ENCODE measurements at places on chromosomes 13 and 19.

- DNase-seq: peak; percentile 90
Measured at GRCh38 chr13:53250272-53250875, 221.8 kb downstream of the OLFM4 start.

- peak; percentile 81 for DNase-seq
Measured at GRCh38 chr19:17424743-17425365, 5.0 kb downstream of the MVB12A start.

GRCh38 chr13:59488436-59488835, 675.3 kb downstream of the DIAPH3 start:
- no peak for DNase-seq

DNA sequence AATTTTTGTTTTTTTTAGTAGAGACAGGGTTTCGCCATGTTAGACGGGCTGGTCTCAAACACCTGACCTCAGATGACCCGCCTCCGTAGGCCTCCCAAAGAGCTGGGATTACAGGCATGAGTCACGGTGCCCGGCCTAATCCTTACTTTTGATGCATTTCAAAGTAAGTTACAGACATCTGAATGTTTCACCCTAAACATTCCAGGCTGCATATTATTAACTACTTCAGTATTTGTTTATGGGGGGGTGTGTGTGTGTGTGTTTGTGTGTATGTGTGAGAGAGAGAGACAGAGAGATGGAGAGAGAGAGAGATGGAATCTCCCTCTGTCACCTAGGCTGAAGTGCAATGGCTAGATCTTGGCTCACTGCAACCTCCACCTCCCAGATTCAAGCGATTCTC, 13.1 kb downstream of the SULT2B1 start:
- peak; percentile 74 for DNase-seq

GRCh38 chr13:50126993-50127725, 111.9 kb downstream of the KCNRG start:
- peak; percentile 72 for DNase-seq

DNA sequence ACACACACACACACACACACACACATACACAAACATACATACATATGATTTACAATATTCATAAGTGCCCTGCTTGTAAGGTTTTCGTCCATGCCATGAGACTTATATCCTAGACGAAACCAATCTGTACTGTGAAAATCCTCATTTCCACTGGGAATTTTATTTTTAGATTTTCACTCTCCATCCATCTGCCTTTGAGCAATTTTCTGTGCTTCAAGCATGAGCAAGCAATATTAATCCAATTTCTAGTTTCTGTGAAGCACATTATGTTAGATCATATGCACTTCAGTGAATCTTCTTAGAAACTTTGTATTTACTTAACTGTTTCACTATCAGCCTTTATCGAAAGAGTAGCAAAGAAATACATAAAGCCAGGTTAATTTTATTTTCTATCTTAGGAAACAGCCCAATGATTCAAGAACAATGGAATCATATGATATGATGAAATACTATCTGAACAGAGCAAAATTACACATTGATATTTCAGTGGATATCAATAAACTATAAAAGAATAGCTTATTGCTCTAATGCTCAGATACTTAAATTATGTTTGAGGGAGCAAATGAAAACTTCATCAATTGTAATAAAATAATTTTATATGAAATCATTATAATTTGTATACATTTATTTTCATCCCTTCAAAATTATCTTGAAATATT, 1100.7 kb upstream of the MIR17HG start:
- no peak for DNase-seq

GRCh38 chr13:100387416-100387815, 201.2 kb downstream of the GGACT start:
- no peak for DNase-seq

DNA sequence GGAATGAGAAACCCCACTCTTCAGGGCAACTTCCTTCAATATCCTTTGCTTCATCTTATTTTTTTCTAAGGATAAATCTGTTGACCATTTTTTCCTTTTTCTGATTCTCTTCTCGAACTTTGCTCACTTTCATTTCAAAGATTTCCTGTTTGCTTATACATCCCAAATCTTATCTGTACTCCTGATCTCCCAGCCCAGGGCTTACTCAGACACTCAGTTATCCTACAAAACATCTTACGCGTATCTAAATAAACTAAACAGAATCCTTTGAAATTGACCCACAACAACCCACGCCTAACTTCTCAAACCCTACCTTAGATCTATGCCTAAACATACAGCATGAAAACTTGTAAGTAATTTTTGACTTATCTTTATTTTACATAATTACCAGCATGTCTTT, 179.2 kb downstream of the ABCC4 start:
- DNase-seq: no peak

GRCh38 chr19:10922638-10923014, 5.8 kb downstream of the YIPF2 start:
- no peak for DNase-seq

- DNase-seq: no peak
Measured at GRCh38 chr13:73138276-73138637, 79.5 kb downstream of the KLF5 start.

DNA sequence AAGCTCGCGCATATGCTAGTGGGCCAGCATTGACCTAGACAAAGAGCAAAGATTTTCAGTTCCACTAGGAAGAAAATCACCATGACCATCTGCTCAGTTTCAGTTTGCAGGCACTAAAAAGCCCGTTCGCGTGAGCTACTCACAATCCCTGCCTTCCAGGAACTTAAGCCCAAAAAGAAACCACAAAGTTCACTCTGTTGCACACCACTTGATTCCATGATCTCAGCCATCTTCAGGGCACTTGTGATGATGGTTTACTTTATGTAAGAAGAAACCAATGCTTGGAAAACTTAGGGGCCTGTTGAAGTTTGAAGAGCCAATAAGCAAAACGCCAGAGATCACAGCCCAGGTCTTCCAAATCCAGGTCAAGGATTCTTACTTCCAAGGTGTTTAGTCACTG, 45.0 kb upstream of the SLC15A1 start:
- DNase-seq: no peak

DNA sequence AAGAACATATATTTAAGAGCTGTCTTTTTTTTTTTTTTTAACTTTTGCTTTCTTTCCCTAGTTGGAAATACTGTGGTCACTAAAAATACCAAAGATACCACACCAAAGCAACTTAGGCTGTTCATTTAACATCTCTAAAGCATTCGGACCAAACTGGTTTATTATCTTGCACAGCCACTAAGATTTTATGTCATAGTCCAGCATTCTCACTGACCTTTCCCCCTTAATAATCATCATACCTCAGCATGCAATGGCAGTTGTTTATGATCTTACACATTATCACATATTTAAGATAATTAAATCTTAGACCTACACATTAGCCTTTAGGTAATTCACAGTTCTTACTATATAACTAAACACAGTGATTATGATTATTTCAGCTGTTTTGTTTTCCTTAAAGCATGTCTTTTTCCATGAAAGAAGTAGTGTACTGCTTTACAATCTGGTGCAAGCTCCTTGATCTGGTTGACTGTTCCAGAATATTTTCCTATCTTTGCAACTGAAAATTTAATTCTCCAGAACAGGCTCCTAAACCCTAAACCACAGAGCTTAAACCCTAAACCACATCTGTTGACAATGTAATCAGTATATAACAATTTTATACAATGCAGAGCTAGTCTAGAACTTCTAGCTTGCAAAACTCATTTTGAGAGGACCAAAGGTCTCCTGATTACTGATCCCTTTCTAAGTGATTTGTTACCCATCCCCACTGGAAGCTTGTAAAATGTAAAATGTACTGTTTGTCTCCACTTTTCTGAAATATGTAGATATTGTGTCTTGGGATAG, 74.2 kb downstream of the CDK8 start:
- no peak for DNase-seq

Measured in hepatocyte (in vitro differentiated cells).